ENCODE measurements at places on chromosomes 3 and 15.

DNA sequence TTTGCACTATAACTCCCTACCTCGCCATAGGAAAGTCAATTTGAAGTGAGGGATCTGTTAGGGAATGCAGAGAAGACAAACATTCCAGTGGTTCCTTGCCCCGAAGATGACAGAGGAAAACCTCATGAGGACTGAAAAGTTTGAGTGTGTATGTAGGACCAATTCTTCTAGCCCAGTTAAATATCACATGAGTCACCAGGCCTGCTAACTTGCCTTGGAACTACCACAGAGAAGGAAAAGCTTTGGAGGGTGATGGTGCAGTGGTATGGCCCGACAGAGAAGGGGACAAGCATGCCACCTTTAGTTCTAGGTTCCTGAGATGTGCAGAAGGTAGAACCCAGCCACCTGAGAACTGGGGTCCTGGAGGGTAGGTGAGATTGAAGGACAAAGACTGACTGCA, 2.6 kb upstream of the UPK1B start:
- DNase-seq = no peak

GRCh38 chr15:46394463-46394862, 759.6 kb downstream of the SQOR start:
- DNase-seq = peak; percentile 78

DNA sequence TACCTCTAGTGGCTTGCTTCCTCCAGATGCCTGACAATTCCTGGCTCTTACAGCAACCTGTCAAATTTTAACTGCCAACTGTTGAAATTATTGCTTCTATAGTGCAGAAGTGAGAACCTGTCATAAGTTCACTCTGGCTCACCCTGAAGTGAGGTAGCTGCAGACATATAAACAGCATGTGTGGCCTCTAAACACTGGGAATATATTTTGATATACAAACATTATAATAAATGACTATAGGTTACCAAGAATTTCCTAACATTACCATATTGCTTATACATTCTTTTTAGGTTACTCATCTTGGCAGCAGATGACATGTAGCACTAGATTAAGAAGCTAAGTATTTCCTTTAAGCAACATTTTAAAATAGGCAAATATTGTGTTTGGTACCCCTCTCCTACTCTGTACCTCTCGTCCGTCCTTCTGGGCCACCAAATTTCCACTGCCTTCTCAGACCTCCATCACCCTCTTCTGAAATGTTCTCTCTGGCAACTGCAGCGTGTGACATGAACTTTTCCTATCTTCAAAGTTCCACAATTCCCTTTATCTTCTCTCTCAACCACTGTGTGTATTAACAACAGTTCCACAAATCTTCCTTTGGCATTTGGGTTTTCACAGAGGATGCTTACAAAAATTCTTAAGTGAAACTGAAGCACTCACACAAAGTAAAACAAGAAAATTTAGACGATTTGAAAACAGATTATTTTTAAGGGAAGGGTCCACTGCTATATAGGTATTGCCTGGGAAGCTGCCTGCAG, 15.3 kb upstream of the XXYLT1 start:
- DNase-seq = no peak

GRCh38 chr15:33191591-33191990, 2.9 kb downstream of the FMN1 start:
- no peak for DNase-seq

GRCh38 chr3:140068494-140069017, 133.6 kb downstream of the CLSTN2 start:
- DNase-seq = no peak

DNA sequence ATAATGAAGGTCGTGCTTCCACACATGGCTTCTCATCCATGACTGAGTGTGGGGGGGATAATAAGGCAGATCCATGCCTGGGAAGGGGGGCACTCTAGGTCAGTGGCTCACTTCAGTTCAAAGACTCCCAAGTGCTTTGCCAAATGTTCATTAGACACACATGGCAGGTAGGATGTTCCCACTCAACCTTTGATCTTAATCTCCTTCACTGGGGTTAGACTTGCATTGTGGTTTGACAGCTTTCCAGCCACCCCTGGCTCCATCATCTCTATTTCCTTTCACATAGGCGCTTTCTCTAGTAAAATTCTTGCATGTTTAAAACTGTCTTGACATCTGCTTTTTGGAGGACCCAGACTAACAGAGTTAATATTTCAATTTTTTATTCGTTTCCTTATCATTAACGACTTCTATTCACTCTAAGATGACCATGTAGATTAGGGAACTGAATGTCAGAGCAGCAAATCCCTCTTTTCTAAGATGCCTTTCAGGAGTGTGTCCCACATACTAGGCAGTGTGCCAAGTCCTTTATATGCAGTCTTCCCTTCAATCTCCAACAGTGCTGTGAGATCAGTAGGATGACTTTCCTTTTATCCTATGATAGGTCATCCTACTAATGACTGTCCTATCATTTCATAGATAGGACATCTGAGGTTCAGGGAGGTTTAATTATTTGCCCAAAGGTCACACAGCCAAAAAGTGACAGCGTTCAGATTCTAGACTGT, 57.9 kb downstream of the BTD start:
- no peak for DNase-seq

- no peak for DNase-seq
These were observed 111.3 kb downstream of the ISL2 start for GRCh38 chr15:76447728-76448441.

DNA sequence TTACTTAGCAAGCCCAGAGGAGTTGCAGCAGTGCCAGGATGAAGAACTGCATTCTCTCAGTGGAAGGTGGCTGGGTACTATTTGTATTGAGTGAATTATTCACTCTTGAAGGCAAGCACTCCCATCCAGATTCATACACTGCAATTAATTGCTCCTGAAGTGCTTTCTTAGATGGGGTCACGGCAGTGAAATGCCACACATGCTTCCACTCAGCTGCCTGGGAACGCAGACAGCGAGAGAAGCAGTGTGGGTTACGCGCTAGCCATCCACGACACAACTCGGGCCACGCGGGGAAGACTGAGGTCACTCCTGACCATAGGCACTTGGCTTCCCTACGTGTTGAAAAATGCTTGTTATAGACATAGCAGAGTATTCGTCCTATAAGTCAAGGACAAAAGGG, 30.8 kb upstream of the LMCD1 start:
- no peak for DNase-seq

GRCh38 chr3:59759298-59760031, 709.6 kb upstream of the CFAP20DC start:
- no peak for DNase-seq
